ENCODE measurements at places on chromosomes 16 and 17. TPM values are rescaled to one million over a fixed set of nuclear protein-coding genes. Genes with fewer than 3 reads are reported as not detected.

- H3K4me1 ChIP-seq = no peaks in the 10 kb centered on the region
- H3K27me3 ChIP-seq = no peaks in the 10 kb centered on the region
- no peak for DNase-seq
- no peak overlapping the region for H3K27ac ChIP-seq
- H3K36me3 ChIP-seq = no peaks in the 10 kb centered on the region
- no peak overlapping the region for H3K4me3 ChIP-seq
These were observed 118.0 kb upstream of the RPL38 start for GRCh38 chr17:74085434-74085833.

- H3K4me1 ChIP-seq = peaks cover 7% of the 10 kb centered on the region
- peak overlapping the region; percentile 25 for H3K4me3 ChIP-seq
- H3K27ac ChIP-seq = no peak overlapping the region
- H3K27me3 ChIP-seq = peaks cover 40% of the 10 kb centered on the region
These were observed 822 bp upstream of the ZSCAN10 start for GRCh38 chr16:3099732-3100499.

DNA sequence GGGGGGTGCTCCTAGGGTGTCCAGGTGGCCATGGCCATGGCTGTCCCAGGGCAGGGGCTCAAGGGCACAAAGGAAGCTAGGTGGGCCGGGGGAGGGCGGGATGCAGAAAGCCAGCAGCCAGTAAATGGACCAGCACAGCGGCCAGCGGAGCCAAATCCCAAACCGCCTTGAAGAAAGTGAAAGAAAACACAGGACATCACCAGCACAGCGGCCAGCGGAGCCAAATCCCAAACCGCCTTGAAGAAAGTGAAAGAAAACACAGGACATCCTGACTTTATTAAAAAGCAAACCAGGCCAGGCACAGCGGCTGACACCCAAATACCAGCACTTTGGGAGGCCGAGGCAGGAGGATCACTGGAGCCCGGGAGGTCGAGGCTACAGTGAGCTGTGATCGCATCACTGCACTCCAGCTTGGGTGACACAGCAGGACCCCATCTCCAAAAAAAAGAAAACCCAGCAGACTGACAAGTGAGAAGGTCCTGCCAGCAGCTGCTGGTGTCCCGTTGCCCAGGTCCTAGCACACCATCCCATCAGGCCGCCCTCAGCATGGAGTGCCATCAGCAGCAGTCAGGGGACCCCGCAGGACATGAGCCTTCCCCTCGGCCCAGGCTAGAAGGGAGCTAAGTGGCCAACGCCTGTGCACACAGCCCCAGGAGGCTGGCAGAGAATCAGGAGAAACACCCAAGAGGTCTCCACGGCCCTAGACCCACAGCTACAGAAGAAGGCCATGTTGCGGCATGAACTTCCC is 17.0 kb downstream of the SLC38A10 start:
- DNase-seq = no peak
- H3K36me3 ChIP-seq = peaks cover 37% of the 10 kb centered on the region
- H3K4me1 ChIP-seq = peaks cover 20% of the 10 kb centered on the region
- peak overlapping the region; percentile 28 for H3K4me3 ChIP-seq

DNA sequence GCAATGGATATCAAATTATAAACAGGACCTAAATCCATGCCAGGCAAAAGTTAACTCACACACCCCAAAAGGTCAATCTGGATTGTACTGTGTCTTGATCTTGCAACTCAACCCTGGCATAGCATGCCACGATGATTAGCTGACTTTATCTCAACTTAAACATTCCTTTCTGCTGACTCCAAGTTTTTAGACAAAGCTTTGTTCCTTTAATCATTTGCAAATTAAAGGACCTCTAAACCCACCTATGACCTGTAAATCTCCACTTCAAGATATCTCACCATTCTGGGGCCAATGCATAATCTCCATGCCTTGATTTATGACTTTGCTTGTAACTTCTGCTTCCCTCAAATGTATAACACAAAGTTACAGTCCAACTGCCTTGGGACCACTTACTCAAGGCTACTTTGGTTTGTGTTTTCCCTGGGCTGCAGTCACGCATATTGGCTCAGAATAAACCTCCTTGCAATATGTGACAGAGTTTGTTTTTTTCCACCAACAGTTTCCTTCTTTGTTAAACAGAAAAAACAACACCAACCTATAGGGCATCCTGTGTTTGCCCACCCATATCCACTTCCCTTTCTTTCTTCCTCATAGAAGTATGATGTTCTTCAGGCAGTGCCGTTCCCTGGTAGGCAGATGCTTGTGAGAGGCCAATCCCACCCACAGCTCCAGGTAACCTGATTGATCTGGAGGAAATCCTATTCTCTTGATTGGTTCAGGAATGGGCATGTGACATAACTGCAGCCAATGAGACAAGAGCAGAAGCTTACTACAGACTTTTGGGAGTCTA is 390.6 kb upstream of the ERCC4 start:
- H3K4me3 ChIP-seq = no peak overlapping the region
- no peaks in the 10 kb centered on the region for H3K4me1 ChIP-seq
- no peak overlapping the region for H3K27ac ChIP-seq
- no peaks in the 10 kb centered on the region for H3K36me3 ChIP-seq
- H3K27me3 ChIP-seq = no peaks in the 10 kb centered on the region
- no peak for DNase-seq

Gene LGALS9B
- total RNA-seq = not detected

Gene ARL5C
- total RNA-seq = 0.28 TPM
